Endothelial cell of umbilical vein (primary cell): ENCODE measurements at places on chromosomes 1 and 21. TPM values are rescaled to one million over a fixed set of nuclear protein-coding genes. Genes with fewer than 3 reads are reported as not detected.

MEGF6 gene
- 22.5 and 31.7 TPM in 2 replicates for polyA plus RNA-seq

GABRD gene
- not detected in 2 replicates for polyA plus RNA-seq

RXRG gene
- polyA plus RNA-seq, result not detected in 2 replicates

ACTN2 gene
- polyA plus RNA-seq, result 0.22 and 0.33 TPM in 2 replicates

GJA9 gene
- polyA plus RNA-seq, result not detected in 2 replicates

DNA sequence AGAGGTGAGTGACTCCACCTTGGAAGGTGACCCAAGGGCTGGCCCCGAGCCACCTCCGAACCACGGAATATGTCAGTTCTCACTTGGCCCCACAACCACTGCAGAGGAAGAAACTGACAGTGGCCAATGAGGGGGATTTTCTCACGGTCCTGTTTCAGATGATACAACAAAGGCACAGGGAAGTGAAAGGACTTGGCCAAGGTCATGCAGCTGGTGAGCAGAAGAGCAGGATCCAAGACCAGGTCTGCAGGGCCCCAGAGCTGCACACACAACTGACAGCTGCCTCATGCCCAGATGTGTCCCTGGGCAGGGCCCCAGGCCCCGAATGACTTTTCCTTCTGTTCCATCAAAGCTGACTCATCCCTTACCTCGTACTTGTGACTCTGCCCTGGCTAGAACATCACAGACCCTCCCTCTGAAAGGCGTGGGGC is 25.8 kb upstream of the EVA1B start:
- H3K27ac ChIP-seq, result peak overlapping the region; percentile 89
- no peaks in the 10 kb centered on the region for H3K27me3 ChIP-seq
- DNase-seq, result no peak
- peaks cover 52% of the 10 kb centered on the region for H3K4me1 ChIP-seq

DNA sequence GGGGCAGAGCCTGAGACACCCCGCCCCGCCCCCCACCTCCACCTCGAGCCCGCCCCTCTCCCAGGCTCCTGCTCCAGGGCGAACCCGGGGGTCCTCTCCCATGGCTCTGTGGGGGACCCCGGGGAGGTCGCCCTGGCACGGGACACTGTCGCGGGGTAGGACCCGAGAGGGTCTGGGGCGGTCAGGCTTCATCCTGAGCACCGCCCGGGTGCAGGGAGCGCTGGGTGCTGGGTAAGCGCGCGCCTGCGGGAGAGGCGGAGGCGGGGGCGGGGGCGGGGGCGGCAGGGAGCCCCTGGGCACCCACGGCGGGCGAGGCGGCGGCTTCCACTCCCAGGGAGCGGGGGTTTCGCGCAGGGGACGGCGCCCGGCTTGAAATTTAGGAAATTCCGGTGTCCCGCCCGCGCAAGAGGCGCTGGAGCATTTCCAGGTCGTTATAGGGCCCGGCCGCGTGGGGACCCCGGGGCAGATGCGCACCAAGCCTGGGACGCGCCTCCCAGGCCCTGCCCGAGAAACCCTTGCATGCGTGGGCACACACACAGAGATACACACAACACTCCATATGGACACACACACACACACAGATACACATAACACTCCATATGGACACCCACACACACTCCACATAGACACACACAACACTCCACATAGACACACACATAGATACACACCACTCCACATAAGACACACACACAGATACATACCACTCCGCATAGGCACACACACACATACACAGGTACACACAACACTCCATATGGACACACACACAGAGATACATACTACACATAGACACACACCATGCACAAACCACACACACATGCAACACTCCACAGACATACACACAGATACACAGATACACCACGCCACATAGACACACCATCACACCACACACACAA is 48.7 kb upstream of the SLC19A1 start:
- H3K27me3 ChIP-seq, result peaks cover 10% of the 10 kb centered on the region
- DNase-seq, result no peak
- H3K27ac ChIP-seq, result no peak overlapping the region

DNA sequence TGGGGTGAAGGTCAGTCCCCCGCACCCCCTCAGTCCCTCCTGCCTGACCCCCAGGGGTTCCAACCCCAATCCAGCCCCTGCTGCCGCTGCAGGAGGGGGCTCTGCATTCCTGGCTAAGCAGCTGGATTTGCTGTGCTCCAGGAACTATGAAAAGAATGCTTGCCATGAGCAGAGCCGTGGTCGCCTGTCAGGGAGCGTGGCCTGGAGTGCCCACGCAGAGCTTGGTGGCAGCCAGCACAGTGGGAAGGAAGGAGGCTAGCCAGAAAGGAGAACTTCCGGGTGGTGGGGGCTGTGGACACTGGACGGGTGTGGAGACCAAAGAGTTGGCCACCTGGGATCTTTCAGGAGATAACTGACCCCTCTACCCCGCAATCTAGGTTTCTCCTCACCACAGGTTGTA is 5.6 kb downstream of the COL8A2 start:
- H3K4me3 ChIP-seq, result no peak overlapping the region
- no peak for DNase-seq
- H3K4me1 ChIP-seq, result no peaks in the 10 kb centered on the region
- H3K27me3 ChIP-seq, result peaks cover 3% of the 10 kb centered on the region

- no peak for DNase-seq
- H3K4me1 ChIP-seq, result peaks cover 12% of the 10 kb centered on the region
Measured at GRCh38 chr1:151512801-151513625, 1.8 kb downstream of the CGN start.
